ENCODE measurements at places on chromosomes 1 and 21.

GRCh38 chr1:108653431-108654105 is 7.3 kb downstream of the HENMT1 start:
- DNase-seq: no peak

DNA sequence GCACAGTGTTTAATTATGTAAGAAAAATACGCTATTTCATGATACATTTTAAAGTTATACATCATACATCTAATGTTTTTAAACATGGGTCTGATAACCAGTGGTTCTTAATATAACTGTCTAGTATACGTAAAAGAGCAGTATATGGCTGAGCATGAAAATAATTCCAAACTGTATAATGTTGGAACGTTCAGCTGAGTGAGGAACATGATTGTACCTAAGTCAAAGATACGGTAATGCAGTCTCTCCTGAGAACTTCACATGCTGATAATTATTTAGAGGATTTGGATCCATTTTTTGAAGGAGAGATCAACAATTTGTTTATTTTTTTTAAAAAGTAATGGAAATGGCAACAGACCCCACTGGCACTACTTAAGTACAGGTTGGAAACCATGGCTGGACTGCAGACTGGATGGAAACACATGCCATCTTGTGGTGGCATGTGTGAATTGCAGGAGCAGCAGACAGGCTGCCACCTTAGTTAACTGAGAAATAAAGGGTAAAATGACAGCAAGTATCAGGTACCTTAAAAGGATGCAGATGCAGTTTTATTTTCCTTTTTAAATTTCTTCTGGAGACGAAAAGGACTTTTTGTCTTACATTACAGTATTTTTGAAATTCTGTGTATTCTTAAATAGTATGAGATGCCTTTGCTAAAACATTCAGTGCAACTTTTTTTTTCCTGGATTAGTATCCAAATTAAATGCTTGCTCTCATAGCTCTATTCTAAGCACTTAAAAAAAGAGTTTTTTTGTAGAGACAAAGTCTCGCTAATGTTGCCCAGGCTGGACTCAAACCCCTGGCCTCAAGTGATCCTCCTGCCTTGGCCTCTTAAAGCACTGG is 73.8 kb downstream of the MTR start:
- DNase-seq: no peak

DNA sequence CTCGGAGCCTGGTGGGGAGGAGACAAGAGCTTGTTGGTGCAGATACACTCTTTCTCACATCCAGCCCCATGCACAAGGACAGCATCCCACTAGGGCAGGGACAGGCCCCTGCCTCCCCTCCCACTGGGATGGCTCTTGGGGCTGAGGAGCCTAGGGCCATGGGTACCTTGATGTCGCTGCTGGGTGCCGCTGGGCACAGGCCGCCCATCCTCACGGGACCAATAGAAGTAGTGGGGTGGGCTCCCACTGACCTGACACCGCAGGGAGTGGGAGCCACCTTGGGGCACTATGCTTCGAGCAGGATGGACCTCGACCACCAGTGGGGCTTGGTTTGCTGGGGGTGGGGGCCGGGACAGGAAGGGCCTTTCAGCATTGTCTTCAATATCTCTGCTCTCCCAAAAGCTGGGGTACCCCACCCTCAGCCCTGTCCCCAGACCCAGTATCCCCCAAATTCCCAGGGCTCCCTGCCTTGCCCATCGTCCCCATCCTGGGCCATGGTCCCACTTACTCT is 47.7 kb downstream of the LDLRAD2 start:
- no peak for DNase-seq

GRCh38 chr1:182374101-182374834 is 17.3 kb downstream of the GLUL start:
- DNase-seq: no peak

DNA sequence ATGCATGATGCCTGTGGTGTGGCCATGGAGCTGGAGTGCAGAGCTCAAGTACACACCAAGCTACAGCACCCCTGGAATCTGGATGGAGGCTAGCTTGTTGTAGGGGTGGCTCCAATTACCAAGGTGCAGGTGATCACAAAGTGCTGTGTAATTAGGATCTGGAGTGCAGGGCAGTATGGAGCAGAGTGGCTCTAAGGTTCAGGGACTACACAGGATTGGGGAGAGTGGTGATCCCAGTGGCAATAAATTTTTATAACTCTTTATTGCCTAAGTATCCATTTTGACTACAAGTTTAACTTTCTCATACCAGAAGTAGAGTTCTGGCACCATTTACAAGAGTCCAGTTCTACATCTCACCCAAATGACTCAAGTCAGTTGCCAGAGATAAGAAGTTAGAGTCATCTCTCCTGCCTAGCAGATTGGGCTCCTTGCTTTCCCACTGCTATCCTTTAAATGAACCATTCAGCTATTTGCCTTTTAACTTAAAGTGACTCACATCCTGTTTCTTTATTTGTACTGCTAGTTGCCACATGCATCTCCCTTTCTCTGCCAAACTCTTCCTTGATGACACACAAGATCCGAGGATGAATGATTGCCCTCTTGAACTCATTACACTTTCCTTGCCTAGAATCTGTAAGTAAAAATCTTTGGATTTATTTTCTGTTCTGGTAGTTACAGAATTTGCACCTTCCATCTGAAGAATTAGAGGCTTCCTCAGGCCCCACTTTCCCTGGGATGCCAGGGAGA is 427.2 kb downstream of the KCNT2 start:
- no peak for DNase-seq

GRCh38 chr1:77906019-77906545 is 17.7 kb downstream of the NEXN start:
- no peak for DNase-seq

DNA sequence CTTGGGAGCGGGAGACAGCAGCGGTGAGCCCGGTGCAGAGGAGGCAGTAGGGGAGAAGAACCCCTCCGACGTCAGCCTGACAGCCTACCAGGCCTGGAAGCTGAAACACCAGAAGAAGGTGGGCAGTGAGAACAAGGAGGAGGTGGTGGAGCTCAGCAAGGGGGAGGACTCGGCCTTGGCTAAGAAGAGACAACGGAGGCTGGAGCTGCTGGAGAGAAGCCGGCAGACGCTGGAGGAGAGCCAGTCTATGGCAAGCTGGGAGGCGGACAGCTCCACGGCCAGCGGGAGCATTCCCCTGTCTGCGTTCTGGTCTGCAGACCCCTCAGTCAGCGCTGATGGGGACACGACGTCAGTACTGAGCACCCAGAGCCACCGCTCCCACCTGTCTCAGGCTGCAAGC is 32.9 kb downstream of the STYXL2 start:
- DNase-seq: no peak

GRCh38 chr1:204670152-204670927 is 15.2 kb downstream of the LRRN2 start:
- DNase-seq: no peak

DNA sequence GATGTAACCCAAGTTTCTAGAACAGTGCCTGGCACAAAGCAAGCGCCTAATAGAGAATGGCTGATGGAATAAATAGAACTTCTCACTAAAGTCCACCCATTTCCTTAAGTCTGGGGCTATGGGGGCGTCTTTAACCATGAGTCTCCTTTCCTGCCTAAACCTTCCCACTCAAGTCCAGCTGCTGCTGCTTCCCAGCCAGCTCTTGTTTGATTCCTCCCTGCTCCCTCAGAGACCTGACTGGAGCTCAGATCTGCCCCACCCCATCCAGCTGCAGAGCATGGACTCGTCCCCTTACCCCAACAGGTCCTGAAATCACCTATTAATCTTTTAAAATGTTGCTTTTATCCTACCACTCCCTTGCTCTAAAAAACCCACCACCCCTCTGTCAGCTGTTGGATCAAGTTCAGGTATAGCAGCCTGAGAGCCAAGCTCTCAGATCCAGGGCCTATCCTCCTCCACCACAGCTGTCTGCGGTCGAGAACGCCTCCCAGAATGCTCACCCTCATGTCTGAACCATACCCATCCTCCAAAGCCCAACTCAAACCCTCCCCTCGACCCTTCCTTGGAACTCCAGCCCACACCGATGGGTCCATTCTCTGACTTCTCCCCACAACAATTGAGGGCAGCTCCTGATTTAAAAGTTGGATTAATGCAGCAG is 12.8 kb upstream of the GALNT2 start:
- DNase-seq: no peak

- DNase-seq: no peak
Measured at GRCh38 chr1:96583903-96584302, 137.7 kb upstream of the PTBP2 start.

GRCh38 chr1:32335535-32335789 is 571 bp downstream of the MARCKSL1 start:
- no peak for DNase-seq

DNA sequence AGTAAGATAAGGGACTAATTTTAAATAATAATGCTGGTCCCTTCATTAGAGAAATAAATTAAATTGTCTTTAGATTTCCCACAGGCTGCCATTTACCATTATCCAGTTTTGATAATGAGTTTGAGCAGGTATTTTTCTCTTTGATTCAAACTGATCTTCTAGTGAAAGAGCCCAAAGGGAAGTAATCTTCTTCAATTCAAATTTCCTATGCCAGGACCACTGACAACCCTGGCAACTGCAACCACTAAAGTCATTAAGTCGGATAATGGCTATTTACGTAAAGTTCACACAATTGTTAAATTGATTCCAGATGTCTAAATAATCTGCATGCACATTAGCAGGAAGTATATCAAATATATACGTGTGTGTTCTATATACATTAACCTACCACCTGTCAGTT is 399.3 kb downstream of the PTPRC start:
- no peak for DNase-seq

DNA sequence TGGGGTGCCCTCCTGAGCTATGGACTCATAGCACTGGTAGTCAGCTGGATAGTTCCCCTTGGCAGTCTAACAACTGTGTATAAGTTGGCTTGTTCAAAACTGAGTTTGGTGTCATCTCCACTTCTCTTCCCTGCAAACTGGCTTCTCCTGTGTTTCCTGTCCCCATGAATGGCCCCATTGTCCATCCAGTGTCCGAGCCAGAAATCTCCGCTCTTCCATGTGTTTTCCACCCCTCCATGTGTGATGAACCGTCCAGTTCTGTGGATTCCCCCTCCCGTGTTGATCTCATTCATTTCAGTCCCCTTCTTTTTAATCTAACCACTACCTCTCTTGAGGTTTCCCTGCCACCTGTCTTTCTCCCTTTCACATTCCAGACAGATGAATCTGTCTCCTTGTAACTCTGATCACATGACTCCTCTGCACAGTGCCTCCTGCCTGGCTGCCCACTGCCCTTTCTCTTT is 195.7 kb downstream of the ROR1 start:
- no peak for DNase-seq

GRCh38 chr21:45223236-45224185 is 64.2 kb downstream of the POFUT2 start:
- peak; percentile 57 for DNase-seq

DNA sequence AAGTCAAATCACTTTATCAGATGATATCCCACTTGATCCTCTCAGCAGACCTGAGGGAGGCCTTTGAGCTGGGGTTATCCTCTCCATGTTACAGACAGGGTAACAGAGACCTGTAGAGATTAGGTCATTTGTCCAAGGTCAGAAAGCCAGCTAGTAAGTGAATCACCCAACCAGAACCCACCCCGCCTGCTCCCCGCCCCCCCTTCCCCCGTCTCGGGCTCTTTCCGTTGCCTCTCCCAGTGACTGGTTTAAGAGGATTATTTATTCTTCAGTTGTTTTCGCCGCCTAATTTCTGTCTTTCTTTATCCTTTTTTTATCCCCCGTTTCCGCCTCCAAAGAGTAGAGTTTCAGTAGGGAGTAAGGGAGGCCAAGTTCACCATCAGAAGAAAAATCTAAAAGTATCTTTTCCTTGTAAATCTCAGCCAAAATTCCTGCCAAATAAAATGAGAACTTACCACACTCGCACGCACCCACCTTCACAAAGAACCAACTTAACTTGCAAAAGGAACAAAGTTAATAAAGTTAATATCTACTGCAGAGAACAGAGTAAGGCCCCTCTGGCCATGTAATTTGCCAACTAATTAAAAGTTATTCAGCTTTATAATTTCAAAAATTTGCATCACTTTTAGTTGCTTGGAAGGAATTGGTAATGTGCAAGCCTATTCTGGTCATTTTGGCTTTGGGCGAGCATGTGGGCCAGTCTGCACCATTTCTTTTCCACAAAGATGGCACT is 76.8 kb upstream of the TRABD2B start:
- DNase-seq: no peak

GRCh38 chr1:170521818-170522217 is 10.1 kb upstream of the GORAB start:
- no peak for DNase-seq

DNA sequence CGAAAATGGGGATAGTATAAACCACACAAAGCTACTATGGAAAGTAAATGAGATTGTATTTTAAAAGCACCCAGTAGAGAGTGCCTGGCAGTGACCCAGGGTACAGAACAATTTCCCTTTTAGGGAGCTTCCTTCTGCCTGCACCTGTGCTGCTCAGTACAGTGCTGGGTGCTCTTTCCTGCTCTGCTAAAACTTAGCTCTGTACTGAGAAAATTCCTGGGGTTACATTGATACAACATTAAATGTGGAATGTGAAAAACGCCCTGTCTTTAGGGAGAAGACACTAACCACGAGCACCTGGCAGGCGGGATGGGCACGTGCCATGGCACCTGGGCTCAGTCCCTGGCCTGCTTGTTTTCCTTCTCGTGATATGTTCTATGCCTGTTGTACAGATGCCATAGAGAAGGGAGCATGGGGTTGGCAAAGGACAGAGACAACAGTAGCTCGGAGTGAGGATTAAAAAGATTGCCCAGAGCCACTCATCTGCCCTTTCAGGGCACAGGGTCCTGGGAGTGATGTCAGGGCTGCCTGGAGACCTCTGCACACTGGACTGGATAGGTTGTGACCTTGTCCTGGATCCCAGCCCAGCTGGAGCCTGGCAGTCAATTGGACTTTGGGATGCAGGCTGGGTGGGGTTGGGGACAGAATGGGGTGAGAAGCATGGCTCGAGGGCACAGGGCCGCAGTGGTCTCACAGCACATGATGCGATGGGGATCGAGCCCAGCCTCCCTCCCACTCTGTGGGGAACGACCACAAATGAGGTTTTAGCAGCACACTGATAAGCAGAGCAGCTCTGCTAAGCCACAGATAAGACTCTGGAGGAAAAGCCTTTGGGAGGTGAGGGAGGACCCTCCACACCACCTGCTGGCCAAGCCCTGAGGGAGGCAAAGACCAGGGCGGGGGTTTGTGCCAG is 4.2 kb downstream of the SPATA46 start:
- DNase-seq: no peak
